ENCODE measurements at places on chromosomes 5 and 9.

- DNase-seq: no peak
These were observed 880.1 kb upstream of the SEMA6A start for GRCh38 chr5:117454716-117455212.

- no peak for DNase-seq
These were observed 500.2 kb upstream of the NUDT12 start for GRCh38 chr5:104062621-104063377.

GRCh38 chr5:35926389-35927051 lies 11.9 kb downstream of the CAPSL start:
- DNase-seq: peak; percentile 15

DNA sequence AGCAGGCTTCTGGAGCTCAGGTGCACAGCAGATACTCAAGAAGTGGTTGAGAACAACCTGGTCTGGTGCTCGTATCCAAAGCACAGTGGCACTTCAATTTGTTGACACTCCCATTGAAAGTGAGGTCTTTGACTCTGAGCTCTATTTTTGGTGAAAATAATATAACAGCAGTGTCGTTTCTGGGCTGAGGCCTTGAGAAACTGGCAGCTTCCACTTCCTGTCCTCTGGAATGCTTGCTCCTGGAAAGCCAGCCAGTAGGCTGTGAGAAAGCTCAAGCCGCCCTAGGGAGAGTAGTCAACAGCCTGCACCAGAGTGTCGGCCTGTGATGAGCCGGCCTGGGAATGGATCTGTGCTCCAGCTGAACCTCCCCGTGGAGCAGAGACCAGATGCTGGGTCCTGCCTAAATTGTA lies 6.8 kb upstream of the SUSD3 start:
- no peak for DNase-seq

- DNase-seq: no peak
These were observed 91.8 kb upstream of the TXNDC8 start for GRCh38 chr9:110429453-110429852.

- DNase-seq: no peak
These were observed 7.6 kb upstream of the LCN2 start for GRCh38 chr9:128141604-128142003.

DNA sequence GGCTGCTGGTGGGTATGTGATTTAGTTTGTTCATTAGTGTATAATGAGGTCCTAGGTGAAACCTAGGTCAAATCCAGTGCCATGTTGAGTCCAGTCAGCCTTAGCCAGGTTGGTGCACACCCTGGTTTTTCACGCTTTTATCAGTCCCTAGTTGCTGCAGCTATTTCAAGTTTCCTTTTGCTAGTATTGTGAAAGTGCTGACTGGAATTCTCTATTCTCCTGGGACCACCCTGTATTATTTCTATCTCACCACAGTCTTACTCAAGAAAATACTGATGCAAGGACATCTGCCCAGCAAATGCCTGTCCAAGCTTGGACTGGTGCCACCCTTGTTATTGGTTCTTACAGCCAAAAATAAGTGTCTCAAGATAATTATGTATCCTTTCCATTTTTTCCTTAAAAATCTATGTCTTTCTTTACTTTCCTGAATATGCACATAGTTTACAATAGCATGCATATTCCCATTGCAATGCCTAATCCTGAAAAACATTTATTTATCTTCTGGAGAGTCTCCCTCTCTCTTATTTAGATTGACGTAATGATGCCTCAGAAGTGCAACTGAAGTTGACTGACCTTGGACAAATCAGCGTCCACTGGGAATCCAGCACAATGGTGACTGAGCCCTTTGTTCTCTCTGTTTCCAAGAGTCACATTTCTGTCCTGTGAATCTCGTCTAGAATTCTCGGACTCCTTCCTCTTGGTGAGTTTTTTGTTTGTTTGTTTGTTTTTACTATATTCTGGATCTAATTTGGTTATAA lies 1075.0 kb downstream of the CDH9 start:
- DNase-seq: no peak

- DNase-seq: no peak
These were observed 31.0 kb downstream of the PCBD2 start for GRCh38 chr5:134935711-134936602.

GRCh38 chr9:136686534-136686793 lies 793 bp downstream of the AGPAT2 start:
- no peak for DNase-seq

DNA sequence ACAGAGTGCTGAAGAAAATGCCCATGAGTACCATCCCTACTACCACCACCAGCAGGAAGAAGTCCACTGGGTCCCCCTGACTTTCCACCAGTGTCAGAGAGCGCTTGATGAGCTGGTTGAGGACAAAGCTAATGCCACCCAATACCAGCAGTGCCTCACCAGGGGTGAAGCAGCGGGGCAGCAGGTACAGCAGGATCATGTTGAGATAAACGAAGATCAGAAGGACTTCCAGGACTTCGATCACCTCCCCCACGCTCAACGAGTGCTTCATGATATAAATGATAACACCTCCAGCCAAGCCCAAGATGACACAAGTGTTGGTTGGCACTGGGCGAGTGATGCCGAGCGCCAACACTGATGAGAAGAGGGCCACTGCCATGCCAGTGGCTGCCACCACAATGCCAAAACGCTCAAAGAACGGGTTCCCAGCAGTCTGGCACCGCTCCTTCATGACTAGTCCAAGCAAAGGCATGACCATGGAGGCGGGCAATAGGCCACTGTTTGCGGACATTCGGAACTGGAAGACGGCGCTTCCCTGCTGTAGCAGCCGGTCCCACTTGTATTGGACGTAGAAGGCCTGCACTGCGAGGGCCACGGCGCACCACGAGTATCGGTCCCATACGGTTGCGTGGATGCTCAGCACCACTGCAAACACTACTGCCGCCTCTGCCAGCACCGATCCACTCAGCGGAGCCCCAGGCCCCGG lies 679 bp downstream of the DOLK start:
- DNase-seq: no peak

- no peak for DNase-seq
These were observed 1.3 kb upstream of the SLC2A8 start for GRCh38 chr9:127395497-127396252.

DNA sequence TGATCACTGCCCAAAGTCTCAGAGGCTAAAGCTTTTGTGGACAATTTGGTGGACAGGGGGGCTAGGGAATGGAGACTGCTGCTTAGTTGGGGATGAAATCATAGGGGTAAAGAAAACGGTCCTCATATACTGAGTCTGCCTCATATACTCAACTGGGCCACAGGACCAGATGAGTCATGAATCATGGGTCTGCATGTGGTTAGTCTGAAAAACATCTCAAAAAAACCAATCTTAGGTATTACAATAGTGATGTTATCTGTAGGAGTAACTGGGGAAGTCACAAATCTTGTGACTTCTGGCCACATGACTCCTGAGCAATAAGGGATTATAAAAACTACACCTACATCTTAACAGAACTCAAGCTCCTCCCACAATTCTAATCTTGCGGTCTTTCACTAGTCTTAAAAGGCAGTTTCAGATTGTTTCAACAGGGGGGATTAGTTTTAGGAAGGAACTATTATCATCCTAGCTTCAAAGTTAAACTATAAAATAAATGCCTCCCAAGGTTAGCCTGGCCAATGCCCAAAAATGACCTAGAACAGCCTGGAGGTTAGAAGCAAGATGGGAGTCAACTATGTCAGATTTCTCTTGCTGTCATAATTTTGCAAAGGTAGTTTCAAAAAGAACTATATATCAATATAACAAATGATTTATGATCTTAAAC lies 17.5 kb downstream of the TMEM161B start:
- no peak for DNase-seq

GRCh38 chr5:58447226-58447625 lies 12.7 kb downstream of the PLK2 start:
- no peak for DNase-seq

- no peak for DNase-seq
These were observed at the start of gene CARD6 for GRCh38 chr5:40841068-40841805. TSS of gene CARD6 (plus strand) at chr5:40841367. CDS start at chr5:40841383, 16 bp downstream.

DNA sequence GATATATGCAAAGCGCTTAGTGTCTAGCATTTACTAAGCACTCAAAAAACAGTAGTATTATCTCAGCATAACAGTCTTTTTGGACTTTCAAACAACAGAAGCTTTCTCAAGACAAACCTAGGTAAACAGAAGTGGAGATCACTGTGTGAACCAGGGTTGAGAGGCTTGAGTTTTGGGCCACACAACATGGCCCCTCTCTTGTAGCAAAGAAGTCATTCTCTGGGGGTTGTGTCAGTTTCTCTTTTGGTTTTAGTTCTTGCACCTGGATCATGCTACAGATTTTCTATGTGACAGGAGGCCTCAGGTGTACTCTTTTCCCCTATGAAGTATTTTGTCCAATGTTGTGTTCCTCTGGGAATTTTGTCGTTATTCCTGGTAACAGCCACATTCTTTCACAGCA lies 30.0 kb downstream of the INSYN2B start:
- no peak for DNase-seq

- DNase-seq: no peak
These were observed 18.6 kb upstream of the IFNB1 start for GRCh38 chr9:21096172-21096900.

- no peak for DNase-seq
These were observed 92.8 kb downstream of the SNX18 start for GRCh38 chr5:54610197-54610944.

DNA sequence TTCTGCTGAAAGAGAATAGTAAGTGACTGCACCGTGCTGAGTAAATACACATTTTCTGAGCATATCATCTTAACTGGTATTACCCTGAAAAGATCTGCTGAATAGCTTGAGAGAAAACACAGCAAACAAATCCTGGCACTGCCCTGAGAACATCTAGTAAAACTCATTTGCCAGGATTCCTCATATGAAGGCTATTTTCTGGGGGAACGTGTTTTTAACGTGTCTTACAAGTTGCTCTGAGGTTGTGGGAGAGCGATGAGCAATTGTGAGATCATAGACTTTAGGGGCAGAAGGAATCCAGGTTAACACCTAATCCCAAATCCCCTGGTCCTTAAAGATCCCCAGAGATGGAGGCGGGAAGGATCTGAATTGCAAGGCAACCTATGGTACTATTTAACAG lies 331.9 kb upstream of the RFX3 start:
- DNase-seq: no peak

- no peak for DNase-seq
These were observed 67.8 kb downstream of the FAT2 start for GRCh38 chr5:151523335-151523734.

Measured in activated CD8-positive, alpha-beta memory T cell treated with anti-CD3 and anti-CD28 coated beads for 1 hour (primary cell).